Activated T-cell treated with anti-CD3 and anti-CD28 coated beads for 1 hour (primary cell): ENCODE measurements at places on chromosomes 3 and 15.

DNA sequence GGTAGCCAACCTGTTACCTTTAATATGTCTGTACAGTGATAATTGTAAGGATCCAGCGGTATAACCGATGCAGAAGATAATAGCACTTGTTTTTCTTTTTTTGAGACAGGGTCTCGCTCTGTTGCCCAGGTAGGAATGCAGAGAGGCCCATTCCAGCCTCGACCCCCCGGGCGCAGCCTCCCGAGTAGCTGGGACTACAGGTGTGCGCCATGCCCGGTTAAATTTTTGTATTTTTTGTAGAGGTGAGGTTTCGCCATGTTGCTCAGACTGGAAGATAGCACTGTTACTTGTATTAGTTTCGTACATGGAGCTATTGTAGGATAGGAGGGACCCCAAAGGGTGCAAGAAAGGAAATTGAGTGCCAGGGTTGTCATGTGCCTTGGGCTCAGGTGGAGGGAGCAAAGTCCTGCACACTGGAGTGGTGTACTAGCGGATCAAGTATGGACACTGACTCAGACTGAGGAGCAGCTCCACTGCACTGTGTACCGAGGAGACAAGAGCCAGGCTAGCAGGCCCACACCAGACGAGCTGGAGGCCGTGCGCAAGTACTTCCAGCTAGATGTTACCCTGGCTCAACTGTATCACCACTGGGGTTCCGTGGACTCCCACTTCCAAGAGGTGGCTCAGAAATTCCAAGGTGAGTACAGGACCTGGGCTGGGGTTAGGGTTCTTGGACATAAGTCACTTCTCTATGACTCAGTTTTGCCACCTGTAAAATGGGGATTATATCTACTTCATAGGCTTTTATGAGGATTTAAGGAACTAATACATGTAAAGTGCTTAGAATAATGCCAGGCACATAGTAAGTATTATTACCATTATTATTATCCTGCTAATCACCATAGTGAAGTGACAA is 1.0 kb downstream of the OGG1 start:
- DNase-seq, result no peak

DNA sequence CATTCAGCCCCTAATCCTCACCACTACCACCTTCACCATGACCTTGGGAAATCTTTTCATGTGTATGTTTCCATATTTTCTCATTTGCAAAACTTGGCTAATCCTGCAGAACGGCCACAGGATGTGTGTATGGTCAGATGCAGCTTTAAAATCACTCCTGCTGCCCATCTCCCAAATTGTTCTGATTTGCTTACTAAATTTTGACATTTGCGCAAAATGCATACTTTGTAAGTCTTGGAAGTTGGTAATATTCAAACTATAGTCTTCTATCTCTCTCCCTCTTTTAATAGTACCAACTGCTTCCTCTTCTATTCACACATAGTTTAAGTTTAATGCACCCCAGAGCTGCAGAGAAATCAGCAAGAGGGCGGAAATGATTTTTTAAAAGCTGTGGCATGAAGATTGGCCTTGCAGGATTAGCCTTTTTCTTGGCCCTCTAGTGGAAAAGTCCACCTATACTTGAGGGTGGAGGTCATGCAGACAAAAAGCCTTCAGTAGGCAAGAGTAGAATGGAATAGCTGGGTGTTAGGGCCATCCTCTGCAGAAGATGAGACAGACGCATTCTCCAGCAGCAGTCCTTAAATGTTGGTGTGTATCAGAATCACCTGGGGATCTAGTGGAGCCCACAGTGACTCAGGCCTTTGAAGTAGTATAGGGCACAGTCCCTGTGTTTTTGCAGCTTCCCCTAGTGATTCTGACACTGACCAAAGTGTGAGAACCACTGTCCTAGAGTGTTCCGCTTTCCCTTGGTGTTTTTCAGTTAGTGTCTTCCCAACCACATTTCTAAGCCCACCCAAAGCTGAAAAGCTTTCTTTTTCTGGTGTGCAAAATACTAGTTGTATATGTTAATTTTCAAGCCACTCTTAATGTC is 181.7 kb downstream of the CHST2 start:
- no peak for DNase-seq

- no peak for DNase-seq
These were observed 1.1 kb upstream of the PML start for GRCh38 chr15:73993211-73993994.

GRCh38 chr3:69204315-69204957 is 82.0 kb upstream of the LMOD3 start:
- DNase-seq, result no peak

DNA sequence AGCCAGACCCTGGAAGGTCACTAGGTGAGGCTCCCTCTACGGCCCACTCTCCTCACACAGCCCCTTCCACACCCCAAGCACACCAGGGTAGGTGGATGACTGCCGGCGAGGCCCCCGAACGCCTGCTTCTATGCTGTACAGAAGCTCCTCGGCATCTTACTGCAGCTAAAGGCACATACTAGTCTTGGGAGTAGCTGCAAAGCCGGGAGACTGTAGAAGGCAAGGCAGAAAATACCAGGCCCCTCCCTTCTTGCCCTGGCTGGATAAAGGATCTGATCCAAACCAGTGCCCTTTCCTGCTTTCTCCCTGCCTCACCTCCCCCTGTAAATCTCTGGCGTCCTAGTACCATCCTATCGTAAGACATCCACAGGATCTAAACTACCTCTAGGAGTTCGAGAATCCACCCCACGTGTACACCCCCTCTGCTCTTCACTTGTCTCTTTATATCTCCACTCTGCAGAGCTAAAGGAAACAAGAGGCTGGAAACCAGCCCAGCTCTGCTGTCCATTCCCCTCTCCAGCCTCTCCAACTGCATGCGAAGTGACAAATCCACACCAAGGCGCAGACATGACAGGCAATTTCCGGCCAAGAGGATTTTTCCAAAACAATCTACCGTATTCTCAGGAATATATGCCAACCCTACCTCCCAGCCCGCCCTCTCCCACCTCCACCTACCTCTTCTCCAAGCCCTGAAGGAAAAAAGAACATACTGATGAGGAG is 11.8 kb downstream of the TNK2 start:
- DNase-seq, result no peak

GRCh38 chr3:152019508-152019907 is 146.1 kb downstream of the SUCNR1 start:
- no peak for DNase-seq

DNA sequence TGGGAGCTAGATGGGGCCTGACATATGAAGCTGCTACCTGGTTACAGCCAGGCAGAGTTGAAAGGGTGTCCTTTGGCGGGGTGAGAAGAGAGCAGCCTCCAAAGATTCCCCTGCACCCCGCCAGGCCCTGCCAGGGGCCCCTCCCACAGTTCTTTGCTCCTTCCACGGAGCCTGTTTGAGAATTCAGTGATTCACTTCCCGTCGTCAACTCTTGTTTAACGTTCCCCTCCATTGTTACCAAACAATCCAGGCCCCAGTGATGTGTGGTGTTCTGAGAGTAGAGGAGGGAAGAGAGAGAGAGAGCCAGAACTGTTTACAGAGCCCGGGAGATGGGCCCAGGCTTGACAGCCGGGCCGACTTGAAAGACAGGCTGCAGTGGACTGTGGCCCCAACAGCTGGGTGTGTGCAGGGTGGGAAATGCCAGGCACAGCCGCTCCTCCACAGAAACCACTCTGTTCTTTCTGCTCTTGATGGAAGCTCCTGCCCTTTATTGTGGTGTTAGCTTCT is 81.5 kb downstream of the SMAD3 start:
- no peak for DNase-seq

GRCh38 chr3:154464440-154465190 is 34.6 kb upstream of the GPR149 start:
- DNase-seq, result no peak

DNA sequence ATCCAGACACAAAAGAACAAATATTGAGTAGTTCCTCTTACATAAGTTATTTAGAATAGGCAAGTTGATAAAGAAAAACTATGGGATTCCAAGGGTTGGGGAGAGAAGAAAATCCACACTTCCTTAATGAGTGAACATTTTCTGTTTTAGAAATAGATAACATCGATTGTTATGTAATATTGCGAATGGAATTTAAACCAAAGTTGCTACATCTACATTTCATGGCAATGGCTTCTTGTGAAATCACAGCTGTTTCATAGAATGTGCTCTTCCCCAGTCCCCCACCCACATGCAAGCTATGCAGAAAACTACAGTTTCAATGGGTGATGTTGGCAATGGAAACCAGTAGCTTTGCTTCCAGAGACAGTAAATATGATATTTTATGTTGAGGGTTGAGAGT is 1639.5 kb downstream of the SI start:
- no peak for DNase-seq

GRCh38 chr3:147755310-147755709 is 346.1 kb downstream of the ZIC1 start:
- no peak for DNase-seq

DNA sequence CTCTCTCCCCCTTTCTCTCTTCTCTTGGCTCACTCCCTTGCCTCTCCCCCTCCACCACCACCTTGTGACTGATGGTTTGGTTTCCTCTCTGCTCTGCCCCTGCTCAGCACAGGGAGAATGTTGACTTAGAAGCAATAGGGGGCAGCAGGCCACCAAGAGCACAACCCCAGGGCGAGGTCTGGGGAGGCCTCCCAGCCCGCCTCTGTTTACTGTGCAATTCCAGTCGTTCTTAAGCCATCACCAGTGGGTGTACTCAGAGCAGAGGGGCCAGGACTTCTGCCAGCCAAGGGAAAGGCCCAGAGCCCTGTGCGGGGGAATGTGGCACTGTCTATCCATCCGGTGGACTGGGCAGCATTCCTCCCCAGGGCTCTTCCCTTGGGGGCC is 5.7 kb upstream of the APEH start:
- DNase-seq, result no peak

- DNase-seq, result no peak
These were observed 189.8 kb upstream of the CNTN4 start for GRCh38 chr3:1908651-1909445.

GRCh38 chr3:50172626-50173220 is 17.6 kb downstream of the SEMA3F start:
- no peak for DNase-seq

- no peak for DNase-seq
These were observed 289.5 kb downstream of the GABRG3 start for GRCh38 chr15:27260523-27260922.

DNA sequence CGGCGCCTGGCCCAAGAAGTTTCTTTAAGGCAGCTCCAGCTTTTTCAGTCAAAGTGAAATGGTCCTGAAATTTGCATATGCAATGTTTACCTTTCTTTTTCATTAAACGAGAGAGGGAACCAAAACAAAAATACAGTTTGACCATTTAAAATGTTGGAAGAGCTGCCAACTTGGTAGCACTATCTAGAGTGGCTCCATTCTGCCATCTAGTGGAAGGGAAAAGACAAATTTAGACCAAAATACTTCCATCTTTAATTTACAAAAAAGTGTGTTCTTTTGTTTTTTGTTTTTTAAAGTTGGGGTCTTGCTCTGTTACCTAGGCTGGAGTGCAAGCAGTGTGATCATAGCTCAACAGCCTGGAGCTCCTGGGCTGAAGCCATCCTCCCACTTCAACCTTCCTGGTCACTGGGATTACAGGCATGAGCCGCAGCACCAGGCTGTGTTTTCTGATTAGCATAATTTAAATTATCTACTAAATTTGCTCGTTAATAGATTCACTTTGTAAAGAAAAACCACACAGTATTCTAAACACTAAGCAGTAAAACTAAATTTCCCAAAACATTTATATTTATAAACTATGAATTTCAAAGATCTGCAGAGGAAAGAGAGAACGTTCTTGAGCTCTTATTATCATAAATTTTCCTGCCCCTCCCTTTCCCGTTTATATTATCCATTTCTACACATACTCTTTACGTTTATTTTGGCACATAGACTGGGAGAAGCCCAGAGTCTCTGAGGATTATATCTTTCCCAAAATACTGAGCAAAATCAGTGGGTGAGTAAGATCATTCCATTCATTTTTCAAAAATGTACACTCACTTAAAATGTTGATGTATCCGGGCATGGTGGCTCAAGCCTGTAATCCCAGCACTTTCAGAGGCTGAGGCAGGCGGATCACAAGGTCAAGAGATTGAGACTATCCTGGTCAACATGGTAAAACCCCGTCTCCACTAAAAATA is 15.4 kb upstream of the RFC4 start:
- DNase-seq, result no peak

DNA sequence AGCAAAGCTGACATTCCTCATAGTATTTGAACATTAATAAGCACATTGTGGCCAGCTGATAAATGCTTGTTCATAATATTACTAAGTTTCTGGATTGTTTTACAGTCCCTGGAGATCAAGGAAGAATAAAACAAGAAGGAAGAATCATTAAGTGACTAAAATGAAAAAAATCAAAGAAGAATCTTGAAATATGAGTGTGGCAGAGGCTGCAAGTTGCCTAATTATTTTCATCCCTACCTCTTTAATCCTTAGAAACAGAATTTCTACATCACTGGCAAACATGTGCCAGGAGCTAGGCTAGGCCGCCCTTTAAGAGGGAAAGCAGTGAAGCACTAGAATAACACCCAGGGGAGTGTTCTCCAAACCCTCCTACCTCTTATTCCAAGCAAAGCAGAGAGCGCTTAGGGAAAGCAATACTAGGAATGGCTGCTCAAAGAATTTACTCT is 98.9 kb downstream of the MAGI1 start:
- no peak for DNase-seq

GRCh38 chr15:28274635-28275034 is 47.3 kb downstream of the HERC2 start:
- no peak for DNase-seq

- no peak for DNase-seq
These were observed 26.9 kb upstream of the ZMAT3 start for GRCh38 chr3:179098388-179099077.

DNA sequence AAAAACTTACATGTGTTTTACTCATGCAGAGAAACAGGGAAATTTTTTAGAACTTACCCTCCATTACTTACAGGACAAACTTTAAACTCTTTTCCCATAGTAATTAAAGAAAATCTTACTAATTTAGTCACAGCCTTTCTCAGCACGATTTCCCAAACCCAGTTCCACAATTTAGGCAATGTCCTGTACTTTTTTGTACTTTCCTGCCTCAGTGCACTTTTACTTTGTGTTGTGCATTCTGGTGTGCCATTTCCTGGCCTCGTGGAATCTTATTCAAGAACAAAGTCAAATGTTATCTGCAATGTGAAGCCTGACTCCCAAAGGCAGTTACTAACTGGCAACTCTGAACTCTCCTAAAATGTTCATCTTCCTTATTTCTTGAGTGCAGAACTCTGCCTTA is 1.9 kb downstream of the SLC33A1 start:
- DNase-seq, result no peak

GRCh38 chr3:40009991-40010390 is 200.6 kb downstream of the MYRIP start:
- DNase-seq, result no peak

- DNase-seq, result no peak
These were observed 632.9 kb downstream of the EPHA3 start for GRCh38 chr3:89740080-89740880.

GRCh38 chr3:14001136-14001535 is 121.3 kb upstream of the WNT7A start:
- DNase-seq, result no peak

GRCh38 chr3:82281205-82281604 is 519.8 kb upstream of the GBE1 start:
- DNase-seq, result no peak

- no peak for DNase-seq
These were observed 25.9 kb downstream of the CSTA start for GRCh38 chr3:122350814-122351418.

- no peak for DNase-seq
These were observed 225.0 kb upstream of the PROK2 start for GRCh38 chr3:72009851-72010443.
